Sciatic nerve (tissue), 2 donors: ENCODE measurements at places on chromosomes 4 and X.

DNA sequence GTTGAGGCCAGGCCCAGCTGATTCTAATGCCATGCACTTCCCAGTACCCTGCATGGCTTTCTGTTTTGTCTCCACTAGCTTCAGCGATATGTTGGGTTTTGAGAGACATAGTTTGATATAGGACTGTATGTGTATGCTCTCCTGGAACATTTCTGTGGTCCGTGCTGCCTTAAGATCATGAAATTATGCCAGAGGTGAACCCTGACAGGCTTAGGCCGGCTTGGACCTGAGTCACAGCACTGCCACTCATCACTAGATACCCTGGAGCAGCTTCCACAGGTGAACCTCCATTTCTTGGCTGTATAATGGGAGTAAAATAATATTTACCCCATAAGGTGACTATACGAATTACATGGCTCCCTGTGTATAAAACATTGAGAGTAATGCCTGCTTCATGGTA lies 6.4 kb downstream of the SGMS2 start:
- no peak for DNase-seq

DNA sequence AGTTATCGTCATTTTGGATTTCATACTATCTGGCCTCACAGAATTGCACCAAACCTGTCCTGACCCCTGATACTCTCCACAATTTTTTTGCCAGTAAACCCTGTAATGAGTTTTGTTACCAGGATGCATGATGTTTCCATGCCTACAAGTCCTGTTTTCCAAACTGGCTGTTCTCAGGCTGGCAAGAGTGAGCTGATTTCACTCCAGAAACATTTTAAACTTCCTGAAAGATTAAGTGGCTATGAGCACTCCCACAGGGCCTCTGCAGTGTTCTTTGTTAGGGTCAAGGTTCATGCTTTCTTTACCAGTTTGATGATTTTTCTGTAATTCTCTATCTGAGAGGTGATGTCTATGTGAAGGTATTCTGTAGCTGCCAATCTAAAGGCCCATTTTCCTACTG lies 31.7 kb upstream of the PDLIM3 start:
- DNase-seq = no peak

DNA sequence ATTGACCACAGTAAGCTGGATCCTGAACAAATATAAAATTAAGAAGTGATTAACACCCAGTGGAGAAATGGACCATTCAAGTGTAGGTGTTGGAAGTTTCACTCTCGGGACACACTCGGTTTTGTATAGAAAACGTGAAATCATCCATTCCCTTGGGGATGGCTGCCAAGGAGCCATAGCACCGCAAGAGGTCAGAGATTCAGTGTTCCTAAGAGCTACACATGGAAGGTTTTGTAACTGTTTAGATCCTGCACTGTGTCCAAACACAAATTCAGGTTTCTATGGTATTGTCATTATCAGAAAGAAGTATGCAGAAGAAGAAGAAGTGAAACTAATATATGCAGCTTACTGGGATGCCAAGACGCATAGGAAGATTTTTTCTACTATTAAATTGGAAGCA lies 281.0 kb downstream of the LDB2 start:
- no peak for DNase-seq

DNA sequence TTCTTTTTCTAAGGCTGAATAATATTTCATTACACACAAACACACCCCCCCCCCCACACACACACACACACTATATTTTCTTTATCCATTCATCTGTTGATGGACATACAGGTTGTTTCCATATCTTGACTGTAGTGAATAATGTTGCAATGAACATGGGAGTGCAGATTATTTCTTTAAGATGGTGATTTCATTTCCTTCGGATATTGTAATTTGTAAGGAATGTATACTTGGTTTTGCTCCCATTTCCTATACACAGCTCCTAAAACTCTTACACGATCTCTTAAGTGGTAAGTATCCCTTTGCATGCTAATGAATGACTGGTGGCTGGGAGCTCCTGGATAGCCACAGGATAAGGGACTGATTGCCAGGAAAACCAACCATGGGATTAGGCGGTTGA lies 14.7 kb upstream of the RBMXL3 start:
- DNase-seq = no peak

DNA sequence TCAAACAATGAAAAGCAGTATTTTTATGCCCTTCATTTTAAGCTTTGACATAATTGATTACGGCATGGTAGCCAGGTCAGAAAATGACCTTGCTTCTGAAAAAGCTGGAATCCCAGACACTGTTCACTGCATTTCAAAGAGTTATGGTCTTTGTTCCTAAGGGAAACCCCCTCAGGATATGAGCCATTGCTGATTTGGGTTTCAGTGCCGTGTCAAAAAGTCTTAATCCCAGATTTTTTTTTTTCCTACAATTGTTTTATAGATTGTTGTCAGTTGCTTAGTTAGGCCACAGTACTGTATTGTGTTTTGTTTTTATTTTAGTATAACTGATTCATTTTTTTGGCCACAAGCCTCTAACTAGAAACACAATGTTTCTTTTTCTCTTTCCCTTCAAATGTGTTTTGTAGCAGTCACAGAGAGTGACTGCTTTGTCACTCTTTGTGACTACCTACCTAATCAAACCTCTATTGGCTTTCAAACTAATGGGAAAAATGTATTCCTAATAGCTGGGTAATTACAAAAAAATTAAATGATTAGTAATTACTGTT lies 10.3 kb downstream of the WDR44 start:
- no peak for DNase-seq

- DNase-seq = no peak
Observed at GRCh38 chr4:5045097-5045496, 6.2 kb upstream of the STK32B start.

DNA sequence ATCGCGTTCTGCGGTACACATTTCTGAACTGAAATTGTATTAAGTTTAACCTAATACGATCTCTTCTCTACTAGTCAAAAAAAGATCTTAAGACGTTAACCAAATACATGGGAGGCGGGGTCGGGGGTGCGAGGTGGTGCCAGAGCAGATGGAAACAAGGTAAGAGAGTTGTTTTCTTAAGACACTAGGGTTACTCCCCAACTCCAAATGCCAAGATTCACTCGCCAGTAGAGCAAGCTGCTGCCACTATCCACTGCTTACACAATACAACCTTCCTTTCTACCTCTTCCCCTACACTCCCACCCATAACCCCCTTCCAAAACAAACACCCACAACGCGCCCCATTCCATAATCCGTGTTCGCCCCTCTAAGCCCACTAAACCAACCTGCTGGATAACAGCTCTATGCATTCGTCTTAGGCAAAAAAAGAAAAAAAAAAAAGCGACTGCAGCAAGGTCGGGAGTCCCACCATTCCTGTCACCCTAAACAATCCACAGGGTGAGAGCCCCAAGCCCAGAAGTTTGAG lies 1.3 kb downstream of the LCORL start:
- DNase-seq = no peak

GRCh38 chrX:13069771-13070416 lies 25.5 kb upstream of the FAM9C start:
- no peak for DNase-seq

DNA sequence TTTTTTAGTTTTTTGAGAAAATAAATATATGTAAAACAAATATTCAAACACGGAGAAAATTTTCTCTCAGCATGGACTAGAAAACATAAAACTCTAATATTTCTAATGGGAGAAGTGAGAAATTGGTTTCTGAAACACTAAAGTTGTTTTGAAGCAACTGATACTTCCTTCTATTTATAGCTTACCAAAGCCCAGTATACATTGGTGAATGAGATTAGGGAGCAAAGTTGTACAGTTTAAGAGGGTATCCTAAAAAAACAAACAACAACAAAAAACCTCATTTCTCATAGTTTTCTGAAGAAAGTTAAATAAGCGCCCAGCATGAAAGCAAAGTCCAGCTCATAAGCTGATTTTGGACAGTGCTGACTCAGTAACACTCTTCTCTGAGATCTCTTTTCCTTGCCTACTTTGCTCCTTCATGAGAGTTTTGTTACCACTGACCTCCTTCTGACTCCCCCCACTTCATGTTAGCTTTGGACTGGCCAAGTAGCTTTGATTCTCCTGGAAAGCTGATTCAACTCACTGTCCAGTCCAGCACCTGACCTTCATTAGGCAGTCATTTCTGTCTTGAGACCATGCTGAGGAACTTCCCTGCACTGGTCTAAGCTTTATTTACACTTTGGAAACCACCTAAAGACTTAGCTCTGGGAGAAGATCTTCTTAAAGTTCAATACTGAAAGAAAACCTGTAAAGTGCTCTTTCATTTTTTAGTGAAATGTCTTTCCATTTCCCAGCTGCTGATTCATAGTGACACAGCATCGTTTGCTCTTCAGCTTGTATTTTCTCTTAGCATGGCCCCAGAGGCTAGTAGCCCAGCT lies 21.8 kb upstream of the P2RY10 start:
- DNase-seq = no peak

- no peak for DNase-seq
Observed at GRCh38 chrX:8849945-8850344, 48.8 kb upstream of the FAM9A start.

GRCh38 chr4:175176710-175177109 lies 258.6 kb downstream of the ADAM29 start:
- DNase-seq = no peak

GRCh38 chr4:181753207-181753606 lies 490.0 kb upstream of the TENM3 start:
- DNase-seq = no peak
